ENCODE measurements at places on chromosomes 12 and 14. TPM values are rescaled to one million over a fixed set of nuclear protein-coding genes. Genes with fewer than 3 reads are reported as not detected.

Gene CLEC2A
- total RNA-seq, result not detected

Gene ADCY4
- 13.8 TPM for total RNA-seq

GRCh38 chr14:104436741-104437701 lies 142.5 kb upstream of the C14orf180 start:
- DNase-seq, result no peak
- no peak overlapping the region for H3K4me3 ChIP-seq
- H3K36me3 ChIP-seq, result no peaks in the 10 kb centered on the region

- no peak overlapping the region for H3K27ac ChIP-seq
- no peaks in the 10 kb centered on the region for H3K36me3 ChIP-seq
- no peak overlapping the region for H3K4me3 ChIP-seq
- no peak for DNase-seq
Measured at GRCh38 chr14:51285120-51285519, 45.1 kb downstream of the TMX1 start.

DNA sequence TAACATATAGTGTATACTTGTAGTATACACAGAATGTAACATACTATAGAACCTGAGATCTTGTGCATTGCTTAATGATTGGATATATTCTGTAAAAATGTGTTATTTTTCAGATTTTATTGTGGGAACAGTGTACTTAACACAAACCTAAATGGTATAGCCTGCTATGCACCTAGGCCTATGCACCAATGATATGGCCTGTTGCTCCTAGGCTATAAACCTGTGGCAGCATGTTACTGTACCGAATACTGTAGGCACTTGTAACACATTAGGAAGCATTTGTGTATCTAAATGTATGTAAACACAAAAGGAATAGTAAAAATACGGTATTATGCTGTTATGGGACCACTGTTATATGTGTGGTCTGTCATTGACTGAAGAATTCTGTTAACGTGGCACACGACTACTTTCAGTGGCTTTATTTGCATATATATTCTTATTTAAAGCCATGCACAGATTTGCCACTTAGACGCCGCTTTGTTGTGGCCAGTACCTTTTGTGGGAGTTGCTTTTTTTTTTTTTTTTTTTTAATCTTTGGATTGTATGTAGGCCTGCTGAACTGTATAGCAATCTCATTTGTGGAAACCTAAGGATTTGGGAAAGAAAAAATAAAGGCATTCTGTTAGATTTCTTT lies 7.4 kb downstream of the PAPOLA start:
- H3K27ac ChIP-seq, result no peak overlapping the region
- no peak for DNase-seq
- H3K27me3 ChIP-seq, result no peaks in the 10 kb centered on the region
- H3K4me3 ChIP-seq, result no peak overlapping the region
- no peaks in the 10 kb centered on the region for H3K36me3 ChIP-seq

All from breast epithelium (tissue), 4 donors.